ENCODE measurements at places on chromosomes 7 and 10. TPM values are rescaled to one million over a fixed set of nuclear protein-coding genes. Genes with fewer than 3 reads are reported as not detected.
A peak's percentile ranks its signal among the peaks of the same experiment; 100 is the strongest.

- no peaks in the 10 kb centered on the region for H3K27me3 ChIP-seq
- peaks cover 73% of the 10 kb centered on the region for H3K4me1 ChIP-seq
- no peaks in the 10 kb centered on the region for H3K36me3 ChIP-seq
- DNase-seq: no peak
Observed at GRCh38 chr10:34647875-34648865, 166.9 kb downstream of the PARD3 start.

- peak overlapping the region; percentile 87 for H3K27ac ChIP-seq
- no peaks in the 10 kb centered on the region for H3K36me3 ChIP-seq
- DNase-seq: no peak
- H3K27me3 ChIP-seq: no peaks in the 10 kb centered on the region
Observed at GRCh38 chr10:43861966-43862751, 213.5 kb upstream of the ZNF32 start.

FAM24B gene
- total RNA-seq: 0.55 TPM

- H3K4me3 ChIP-seq: no peak overlapping the region
- no peak overlapping the region for H3K27ac ChIP-seq
Observed at GRCh38 chr7:37832194-37832593, 16.2 kb upstream of the NME8 start.

DNA sequence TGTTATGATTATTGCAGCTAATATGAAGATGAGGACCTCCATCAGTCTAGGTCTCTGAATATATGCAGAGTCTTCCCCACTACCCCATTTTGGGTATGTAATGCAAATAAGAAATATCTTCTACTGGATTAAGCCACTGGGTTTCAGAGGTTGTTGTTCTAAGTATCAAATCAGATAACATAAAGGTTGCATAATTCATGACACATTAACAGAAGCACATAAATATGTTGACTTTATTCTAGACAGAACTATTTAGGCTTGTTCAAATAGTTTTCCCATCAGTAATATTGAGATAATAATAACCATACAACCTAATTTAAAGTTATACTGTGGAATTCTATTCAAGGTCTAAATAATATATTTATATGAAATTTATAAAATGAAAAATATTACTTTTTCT is 157.1 kb downstream of the ETV1 start:
- peaks cover 10% of the 10 kb centered on the region for H3K4me1 ChIP-seq
- H3K4me3 ChIP-seq: no peak overlapping the region
- H3K27ac ChIP-seq: no peak overlapping the region
- H3K27me3 ChIP-seq: no peaks in the 10 kb centered on the region
- DNase-seq: no peak

DNA sequence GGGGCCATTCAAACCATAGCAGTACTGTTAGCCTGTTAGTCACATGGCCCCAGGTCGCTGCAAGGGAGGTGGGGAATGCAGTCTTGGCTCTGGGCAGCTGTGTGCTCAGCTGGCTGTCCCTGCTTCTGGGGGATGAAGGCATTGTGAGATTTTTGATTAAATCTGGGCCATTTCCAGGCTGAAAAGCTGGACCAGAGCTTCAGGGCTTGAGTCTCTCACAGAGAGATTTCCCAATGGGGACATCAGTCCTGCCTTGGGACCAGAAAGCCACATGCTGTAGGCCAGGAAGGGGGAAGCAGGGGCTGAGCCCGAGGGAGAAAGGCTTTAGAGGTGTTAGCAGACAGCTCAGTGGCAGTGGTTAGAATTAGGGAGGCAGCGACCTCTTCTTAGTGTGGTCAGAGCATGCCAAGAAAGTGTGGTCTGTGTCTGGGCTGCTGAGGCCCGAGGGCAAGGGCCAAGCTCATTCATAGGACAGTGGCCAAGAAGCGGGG is 33.6 kb downstream of the PALD1 start:
- peaks cover 82% of the 10 kb centered on the region for H3K4me1 ChIP-seq
- H3K27me3 ChIP-seq: no peaks in the 10 kb centered on the region
- no peak for DNase-seq
- H3K27ac ChIP-seq: peak overlapping the region; percentile 53

- H3K27ac ChIP-seq: no peak overlapping the region
- no peaks in the 10 kb centered on the region for H3K4me1 ChIP-seq
- no peak overlapping the region for H3K4me3 ChIP-seq
- no peak for DNase-seq
Observed at GRCh38 chr10:118542205-118542604, 53.2 kb downstream of the PRLHR start.

CFAP70 gene
- 2.0 TPM for total RNA-seq

GRCh38 chr10:24603333-24603732 is 120.4 kb downstream of the ARHGAP21 start:
- H3K36me3 ChIP-seq: peaks cover 77% of the 10 kb centered on the region
- no peaks in the 10 kb centered on the region for H3K27me3 ChIP-seq
- H3K4me1 ChIP-seq: no peaks in the 10 kb centered on the region
- H3K4me3 ChIP-seq: no peak overlapping the region

- no peaks in the 10 kb centered on the region for H3K4me1 ChIP-seq
- no peak overlapping the region for H3K4me3 ChIP-seq
Observed at GRCh38 chr7:51327287-51327717, 10.7 kb upstream of the COBL start.

PTPRN2 gene
- total RNA-seq: 1.3 TPM

DNA sequence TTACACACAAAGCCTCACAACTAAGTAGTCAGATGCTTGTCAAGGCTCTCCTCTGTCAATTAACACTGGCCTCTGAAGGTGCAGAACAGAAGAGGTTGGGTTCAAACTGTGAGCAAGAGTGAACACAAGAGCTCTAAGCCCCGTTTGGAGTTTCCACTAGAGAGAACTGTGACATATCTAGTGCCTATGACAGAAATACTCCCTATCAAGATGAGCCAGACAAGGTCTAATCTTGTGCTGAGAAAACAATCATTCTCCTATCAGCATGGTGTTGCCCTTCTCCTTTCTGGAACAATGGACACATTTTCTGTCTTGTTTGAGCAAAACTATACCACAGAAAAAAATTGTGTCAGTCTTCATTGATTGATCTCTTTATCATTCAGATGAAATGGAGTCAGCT is 62.4 kb upstream of the CCDC71L start:
- no peak overlapping the region for H3K4me3 ChIP-seq
- H3K27me3 ChIP-seq: no peaks in the 10 kb centered on the region
- no peaks in the 10 kb centered on the region for H3K36me3 ChIP-seq
- DNase-seq: no peak
- H3K4me1 ChIP-seq: peaks cover 3% of the 10 kb centered on the region

DNA sequence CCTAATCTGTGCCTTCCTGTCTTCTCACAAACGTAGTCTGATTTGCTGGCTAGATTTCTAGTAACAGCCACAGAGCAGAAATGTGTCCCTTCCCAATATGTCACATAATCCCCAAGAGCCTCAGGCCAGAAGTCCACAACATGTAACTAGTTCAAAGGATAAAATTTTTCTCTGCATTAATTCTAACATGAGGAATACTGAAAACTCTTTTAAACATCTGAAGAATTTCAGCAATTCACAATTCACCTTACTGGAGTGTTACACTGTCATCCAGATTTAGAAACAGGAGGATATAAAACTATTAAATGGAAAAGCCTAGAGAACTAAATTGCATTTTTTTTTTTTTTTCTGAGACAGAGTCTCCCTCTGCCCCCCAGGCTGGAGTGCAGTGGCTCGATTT is 2.5 kb upstream of the DDX56 start:
- no peak overlapping the region for H3K27ac ChIP-seq
- H3K4me3 ChIP-seq: no peak overlapping the region
- peaks cover 51% of the 10 kb centered on the region for H3K36me3 ChIP-seq
- DNase-seq: no peak

GRM8 gene
- total RNA-seq: 0.69 TPM

DNA sequence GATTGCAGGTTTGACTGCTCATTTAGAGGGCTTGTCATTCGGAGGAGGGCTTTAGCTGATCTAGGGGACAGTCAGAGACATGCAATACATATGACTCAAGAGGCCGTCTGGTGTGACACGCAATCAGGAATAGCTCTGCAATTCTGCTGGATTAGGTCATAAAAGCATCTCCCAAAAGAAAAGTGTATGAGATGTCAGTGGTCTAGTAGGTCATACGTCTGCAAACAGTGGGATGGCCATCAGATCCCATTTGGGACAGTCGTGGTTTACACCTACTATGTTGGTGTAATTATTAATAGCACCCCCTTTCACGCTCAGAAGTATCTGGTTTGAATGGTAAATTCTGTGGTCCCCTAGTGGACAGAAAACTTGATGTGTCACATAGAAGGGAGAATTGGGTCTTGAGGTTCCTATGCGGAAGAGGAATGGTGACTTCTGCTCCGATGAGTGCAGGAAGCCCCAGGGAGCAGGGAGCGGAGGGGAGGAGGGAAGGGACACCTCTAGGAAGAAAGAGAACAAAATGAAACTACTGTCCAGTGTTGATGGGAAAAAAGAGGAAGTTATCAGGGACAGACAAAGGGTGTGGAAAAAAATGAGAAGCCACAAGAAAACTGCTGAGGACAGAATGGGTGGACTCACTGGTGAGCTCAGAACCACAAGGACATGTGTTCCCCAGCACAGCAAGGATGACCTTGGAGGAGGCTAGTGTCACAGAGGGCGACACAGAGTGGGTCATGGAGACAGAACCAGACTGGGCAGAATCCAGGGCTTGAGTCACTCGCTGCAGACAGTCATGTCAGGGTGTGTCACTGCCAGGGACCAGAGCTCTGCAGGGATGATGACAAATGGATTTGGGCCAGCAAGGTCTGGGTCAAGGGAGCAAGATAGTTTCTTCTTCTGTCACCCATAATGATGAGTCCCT is 59.9 kb downstream of the MAP3K8 start:
- peak overlapping the region; percentile 42 for H3K27ac ChIP-seq
- no peak overlapping the region for H3K4me3 ChIP-seq
- H3K4me1 ChIP-seq: no peaks in the 10 kb centered on the region
- DNase-seq: peak; percentile 35
- no peaks in the 10 kb centered on the region for H3K36me3 ChIP-seq

SPDYE11 gene
- total RNA-seq: not detected

GRCh38 chr7:50640779-50641178 is 75.6 kb upstream of the DDC start:
- H3K36me3 ChIP-seq: no peaks in the 10 kb centered on the region
- DNase-seq: no peak
- peak overlapping the region; percentile 77 for H3K27ac ChIP-seq
- no peak overlapping the region for H3K4me3 ChIP-seq
- H3K27me3 ChIP-seq: no peaks in the 10 kb centered on the region

SYCE1 gene
- total RNA-seq: 0.44 TPM

KLLN gene
- 0.19 TPM for total RNA-seq

C10orf95 gene
- total RNA-seq: not detected

DNA sequence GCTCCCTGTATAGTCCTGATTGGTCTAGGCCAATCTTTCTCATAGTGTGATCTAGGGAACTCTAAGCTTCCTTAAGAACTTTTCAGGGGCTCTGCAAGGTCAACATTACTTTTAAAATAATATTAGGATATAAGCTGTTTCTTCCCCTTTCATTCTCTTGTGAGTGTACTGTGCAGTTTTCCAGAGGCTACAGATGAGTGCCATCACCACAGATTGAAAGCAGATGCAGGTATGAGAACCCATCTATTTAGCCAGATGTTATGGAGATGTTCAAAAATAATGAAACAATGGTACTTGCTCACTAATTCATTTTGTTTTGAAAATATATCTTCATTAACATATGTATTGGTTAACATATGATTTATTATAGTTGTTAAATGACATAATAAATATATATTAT is 169.2 kb upstream of the SEMA3A start:
- H3K4me3 ChIP-seq: no peak overlapping the region
- H3K27ac ChIP-seq: no peak overlapping the region
- H3K4me1 ChIP-seq: no peaks in the 10 kb centered on the region
- no peaks in the 10 kb centered on the region for H3K27me3 ChIP-seq
- no peak for DNase-seq

GATA3 gene
- 1.4 TPM for total RNA-seq

SLC39A12 gene
- total RNA-seq: not detected

- H3K4me1 ChIP-seq: peaks cover 23% of the 10 kb centered on the region
- no peaks in the 10 kb centered on the region for H3K36me3 ChIP-seq
- H3K4me3 ChIP-seq: no peak overlapping the region
- H3K27ac ChIP-seq: no peak overlapping the region
Observed at GRCh38 chr7:49643321-49643720, 130.1 kb upstream of the VWC2 start.

DNA sequence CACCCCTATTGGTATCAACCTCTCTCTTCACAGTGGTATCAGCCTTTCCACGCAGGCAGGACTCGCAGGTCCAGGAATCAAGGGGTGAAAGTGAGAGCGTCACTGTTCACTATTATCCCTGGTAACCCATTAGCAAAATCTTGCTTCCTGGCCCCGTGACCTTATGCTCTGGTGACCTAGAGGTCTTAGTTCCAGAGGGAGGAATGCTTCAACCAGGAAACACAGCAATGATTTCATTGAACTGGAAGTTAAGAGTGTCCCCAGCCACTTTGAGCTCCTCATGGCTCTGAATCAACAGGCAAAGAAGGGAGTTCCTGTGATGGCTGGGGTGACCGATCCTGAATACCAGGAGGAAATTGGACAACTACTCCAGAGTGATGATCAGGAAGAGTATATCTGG is 90.6 kb downstream of the CUL2 start:
- no peaks in the 10 kb centered on the region for H3K27me3 ChIP-seq
- peaks cover 4% of the 10 kb centered on the region for H3K4me1 ChIP-seq
- H3K27ac ChIP-seq: no peak overlapping the region
- no peak overlapping the region for H3K4me3 ChIP-seq
- H3K36me3 ChIP-seq: no peaks in the 10 kb centered on the region

- H3K27ac ChIP-seq: no peak overlapping the region
- no peak overlapping the region for H3K4me3 ChIP-seq
- no peaks in the 10 kb centered on the region for H3K27me3 ChIP-seq
- no peaks in the 10 kb centered on the region for H3K36me3 ChIP-seq
- peaks cover 14% of the 10 kb centered on the region for H3K4me1 ChIP-seq
- no peak for DNase-seq
Observed at GRCh38 chr7:41656366-41656765, 46.5 kb downstream of the INHBA start.

TAS2R41 gene
- total RNA-seq: not detected

DNA sequence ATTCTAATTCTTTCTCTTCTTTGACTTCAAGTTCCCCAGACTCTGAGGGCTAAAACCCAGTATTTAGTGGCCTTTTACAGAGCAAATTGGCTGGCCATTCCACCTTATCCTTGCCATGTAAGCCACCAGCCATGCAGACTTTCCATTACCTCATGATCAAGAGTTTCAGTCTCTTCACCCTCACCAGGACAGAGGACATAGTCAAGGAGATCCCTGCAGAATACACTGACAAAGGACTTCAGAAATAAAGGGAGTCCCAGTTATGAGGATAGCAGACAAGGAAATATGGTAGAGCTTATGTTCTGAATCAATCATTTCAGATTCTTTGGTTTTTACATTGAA is 1080.4 kb upstream of the C7orf33 start:
- H3K36me3 ChIP-seq: no peaks in the 10 kb centered on the region
- DNase-seq: no peak
- no peak overlapping the region for H3K27ac ChIP-seq
- H3K27me3 ChIP-seq: no peaks in the 10 kb centered on the region

DNA sequence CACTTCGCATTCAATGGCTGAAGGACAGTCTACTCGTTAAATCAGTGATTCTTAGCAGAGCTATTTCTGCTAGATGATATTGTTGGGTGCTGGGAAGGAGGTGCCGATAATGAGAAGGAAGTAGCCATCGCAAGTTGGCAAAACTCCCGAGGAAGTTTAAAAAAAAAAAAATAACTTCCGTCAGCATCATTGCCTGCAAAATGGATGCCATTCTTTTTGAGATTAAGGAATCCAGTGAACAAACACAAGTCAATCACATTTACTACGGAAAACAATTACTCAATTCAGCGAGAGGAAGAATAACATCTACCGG is 74.4 kb upstream of the SFMBT2 start:
- peaks cover 45% of the 10 kb centered on the region for H3K4me1 ChIP-seq
- H3K27ac ChIP-seq: peak overlapping the region; percentile 43
- peaks cover 21% of the 10 kb centered on the region for H3K27me3 ChIP-seq
- DNase-seq: no peak
- peak overlapping the region; percentile 25 for H3K4me3 ChIP-seq

- peaks cover 17% of the 10 kb centered on the region for H3K36me3 ChIP-seq
- H3K4me1 ChIP-seq: peaks cover 54% of the 10 kb centered on the region
- peak overlapping the region; percentile 79 for H3K27ac ChIP-seq
- no peaks in the 10 kb centered on the region for H3K27me3 ChIP-seq
Observed at GRCh38 chr7:128863433-128863989, 855 bp downstream of the ATP6V1F start.
